ENCODE measurements at places on chromosomes 2 and 18.

GRCh38 chr2:186201371-186201770 is 284.7 kb upstream of the ZC3H15 start:
- DNase-seq: no peak

- DNase-seq: no peak
Observed at GRCh38 chr2:24720310-24720709, 72.9 kb downstream of the PTRHD1 start.

- DNase-seq: no peak
Observed at GRCh38 chr2:239165206-239165831, 235.5 kb downstream of the HDAC4 start.

GRCh38 chr2:159793326-159793725 is 4.7 kb downstream of the CD302 start:
- no peak for DNase-seq

DNA sequence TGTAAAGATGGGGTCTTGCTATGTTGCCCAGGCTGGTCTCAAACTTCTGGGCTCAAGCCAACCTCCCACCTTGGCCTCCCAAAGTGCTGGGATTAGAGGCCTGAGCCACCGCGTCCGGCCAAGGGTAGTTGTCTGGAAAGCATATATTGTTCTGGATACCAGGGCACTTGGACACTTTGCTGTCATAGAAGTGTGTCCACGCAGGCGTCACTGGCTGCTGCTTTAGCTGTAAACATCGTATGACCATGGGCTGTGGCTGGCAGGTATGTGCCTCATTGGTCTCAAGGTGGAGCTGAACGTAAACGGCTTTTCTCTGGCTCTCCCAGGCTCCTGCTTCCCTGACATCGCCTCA is 3.2 kb upstream of the GPR35 start:
- DNase-seq: no peak

DNA sequence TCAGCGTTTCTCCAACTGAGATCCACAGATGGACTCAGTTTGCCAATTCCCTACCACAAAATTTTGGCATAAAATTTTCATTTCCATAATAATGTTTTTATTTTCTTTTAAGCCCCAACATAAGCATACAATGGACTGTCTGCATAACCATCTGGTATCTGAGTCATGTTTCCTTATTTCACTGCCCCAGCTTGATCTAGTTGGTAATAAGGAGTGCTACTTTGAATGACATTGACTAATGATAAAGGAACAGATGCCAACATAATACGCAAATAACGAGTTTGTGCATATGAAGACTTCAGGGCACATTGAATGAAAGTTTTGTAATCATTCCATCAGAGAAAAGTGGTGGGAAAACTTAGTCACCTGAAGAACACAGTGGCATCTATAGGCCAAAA is 8.8 kb upstream of the MBD2 start:
- DNase-seq: no peak

DNA sequence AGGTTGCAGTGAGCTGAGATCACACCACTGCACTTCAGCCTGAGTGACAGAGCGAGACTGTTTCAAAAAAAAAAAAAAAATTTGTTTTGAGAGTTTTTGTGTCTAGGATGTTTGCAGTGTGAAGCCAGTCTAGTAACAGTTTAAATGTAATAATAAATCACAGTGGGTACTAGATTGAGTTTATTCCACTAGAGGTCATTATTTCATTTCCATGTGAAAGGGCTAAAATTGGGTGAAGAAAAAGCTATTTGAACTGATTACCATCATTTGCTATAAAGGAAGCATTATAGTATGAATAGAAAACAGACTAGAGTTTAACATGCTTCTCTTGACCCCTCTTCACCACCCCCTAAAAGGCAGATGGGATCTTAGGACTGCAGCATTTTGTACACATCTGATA is 20.3 kb downstream of the SNRPD1 start:
- DNase-seq: no peak

DNA sequence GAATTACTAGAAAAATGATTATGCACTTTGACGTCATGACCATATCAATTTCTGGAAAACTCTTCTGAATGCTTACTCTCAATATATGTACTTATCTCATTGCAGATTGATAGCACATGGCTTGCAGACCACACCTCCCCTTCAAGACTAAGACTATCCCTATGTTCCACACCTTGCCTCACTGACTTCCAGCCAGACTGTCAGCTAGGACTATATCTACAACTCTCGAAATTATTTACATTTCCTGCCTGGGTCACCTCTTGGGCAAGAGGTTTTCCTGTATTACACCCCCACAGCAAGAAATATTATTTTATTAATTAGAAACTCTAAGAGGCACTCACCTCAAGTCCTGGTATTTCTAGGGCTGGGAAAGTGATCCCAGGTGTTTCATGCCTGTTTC is 236.6 kb downstream of the CYRIA start:
- no peak for DNase-seq

DNA sequence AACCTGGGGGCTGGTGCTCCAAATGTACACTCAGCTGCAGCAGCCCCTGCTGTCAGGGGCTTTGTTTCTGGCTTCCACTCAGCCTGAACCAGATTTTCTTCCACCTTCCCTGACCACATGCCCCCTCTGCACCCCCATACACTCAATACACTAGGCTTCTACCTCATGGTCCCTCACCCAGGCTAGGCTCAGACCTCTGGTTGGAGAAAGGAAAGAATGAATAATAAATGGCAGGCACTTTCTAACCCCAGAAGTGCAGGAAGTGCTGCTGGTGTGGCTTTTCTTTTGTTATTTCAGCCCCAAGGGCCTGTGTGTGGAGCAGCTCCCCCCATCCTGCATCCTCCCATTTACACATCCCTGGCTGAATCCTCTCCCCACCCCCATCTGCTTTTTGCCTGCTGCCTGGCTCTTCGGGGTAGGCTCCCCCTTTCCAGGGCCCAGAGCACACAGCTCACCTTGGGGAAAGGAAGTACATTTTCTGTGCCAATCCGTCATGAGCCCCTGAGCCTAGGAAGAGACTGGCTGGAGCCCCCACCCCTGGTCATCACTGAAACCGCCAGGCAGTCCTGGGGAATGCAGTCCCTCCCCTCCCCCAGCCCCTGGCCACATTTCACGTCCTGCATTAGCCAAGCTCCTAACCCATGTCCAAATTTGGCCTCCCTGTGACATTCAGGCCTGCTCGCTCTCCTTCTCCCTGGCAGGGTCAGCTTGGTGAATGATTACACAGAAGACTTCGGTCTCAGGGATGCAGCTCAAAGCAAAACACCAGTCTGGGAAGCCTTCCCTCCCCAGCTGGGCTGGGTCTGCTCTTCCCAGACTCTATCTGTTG is 2.6 kb downstream of the DYSF start:
- no peak for DNase-seq

DNA sequence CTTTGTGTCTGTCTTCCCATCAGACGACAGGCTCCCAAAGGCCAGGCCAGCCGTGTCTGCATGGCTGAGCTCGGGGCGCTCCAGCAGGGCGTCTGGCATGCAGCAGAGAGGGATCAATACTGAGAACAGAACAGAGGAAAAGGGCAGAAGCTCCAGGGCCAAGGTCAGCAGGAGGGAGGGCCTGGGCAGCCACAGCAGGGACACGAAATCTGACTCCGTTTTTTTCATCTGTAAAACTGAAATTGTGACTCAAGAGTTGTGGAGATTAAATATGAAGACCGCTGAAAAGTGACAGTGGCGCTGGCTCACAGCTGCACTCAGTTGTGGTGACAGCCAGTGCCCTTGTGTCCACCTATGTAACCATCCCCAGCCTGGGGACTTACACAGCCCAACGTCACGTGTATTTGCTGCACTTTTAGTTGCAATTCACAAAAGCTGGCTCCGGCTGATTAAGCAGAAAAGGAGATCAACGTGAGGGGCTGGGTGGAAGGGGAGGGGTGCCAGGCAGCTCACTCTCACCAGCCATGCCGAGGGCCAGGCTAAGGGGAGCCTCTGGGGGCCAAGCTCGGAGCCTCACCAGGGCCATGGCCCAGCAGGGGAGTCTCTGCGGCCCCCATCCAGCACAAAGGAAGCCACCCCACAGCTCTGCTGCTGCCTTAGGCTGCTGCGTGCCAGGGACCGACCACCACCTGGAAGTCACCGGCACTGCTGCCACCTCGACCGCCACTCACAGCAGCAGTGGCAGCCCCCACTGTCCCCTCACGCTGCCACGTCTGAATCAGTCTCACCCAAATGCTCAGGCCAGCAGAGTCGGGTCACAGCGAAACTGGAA is 74.7 kb downstream of the EIPR1 start:
- DNase-seq: no peak

- no peak for DNase-seq
Observed at GRCh38 chr2:136219341-136219740, 101.4 kb upstream of the CXCR4 start.

DNA sequence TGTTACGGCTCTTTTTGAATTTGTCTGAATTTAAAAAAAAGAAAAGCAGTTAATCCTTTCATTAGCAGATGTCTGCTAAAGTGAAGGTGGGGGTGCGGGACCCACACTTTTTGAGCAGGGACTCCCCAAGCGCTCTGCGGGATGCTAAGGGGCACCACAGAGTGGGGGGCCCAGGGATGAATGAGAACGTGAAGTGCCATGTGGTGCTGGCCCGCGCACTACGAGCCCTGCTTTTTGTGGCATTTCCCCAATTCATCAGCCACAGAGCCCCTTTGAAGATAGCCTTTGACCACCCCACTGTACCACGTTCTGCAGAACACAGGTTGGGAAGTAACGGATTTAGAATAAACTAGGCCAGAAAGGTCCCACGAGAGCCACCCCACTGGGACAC is 28.6 kb downstream of the HS1BP3 start:
- DNase-seq: no peak

DNA sequence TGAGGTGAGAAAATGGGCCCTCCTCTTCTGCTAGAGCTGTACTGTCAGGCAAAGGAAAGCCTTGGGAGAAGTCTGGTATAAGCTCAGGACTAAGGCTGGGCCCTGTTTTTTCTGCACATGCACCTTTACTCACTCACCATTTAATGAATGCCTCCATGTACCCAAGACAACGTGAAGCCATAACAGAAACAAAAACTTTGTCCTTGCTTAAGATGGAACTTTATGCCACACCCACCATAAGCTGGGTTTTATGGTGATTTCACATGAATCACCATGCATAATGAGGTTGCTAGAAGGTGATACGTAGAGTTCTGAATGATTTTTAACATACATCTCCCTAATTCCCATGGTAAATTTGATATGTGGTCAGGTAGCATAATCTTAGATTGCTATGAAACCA is 63.7 kb upstream of the CYP26B1 start:
- no peak for DNase-seq

GRCh38 chr2:210862283-210863065 is 306.1 kb downstream of the CPS1 start:
- no peak for DNase-seq

- DNase-seq: no peak
Observed at GRCh38 chr2:98474979-98475632, 30.4 kb downstream of the INPP4A start.

GRCh38 chr2:212811036-212811805 is 272.6 kb upstream of the ERBB4 start:
- no peak for DNase-seq

Data from activated CD8-positive, alpha-beta memory T cell treated with anti-CD3 and anti-CD28 coated beads, Interleukin-2, amount 10 ng/mL, durations not matched to agents 7 days and 5 days (primary cell).